GM04503 (cell line): ENCODE measurements at places on chromosomes 6 and 20.

DNA sequence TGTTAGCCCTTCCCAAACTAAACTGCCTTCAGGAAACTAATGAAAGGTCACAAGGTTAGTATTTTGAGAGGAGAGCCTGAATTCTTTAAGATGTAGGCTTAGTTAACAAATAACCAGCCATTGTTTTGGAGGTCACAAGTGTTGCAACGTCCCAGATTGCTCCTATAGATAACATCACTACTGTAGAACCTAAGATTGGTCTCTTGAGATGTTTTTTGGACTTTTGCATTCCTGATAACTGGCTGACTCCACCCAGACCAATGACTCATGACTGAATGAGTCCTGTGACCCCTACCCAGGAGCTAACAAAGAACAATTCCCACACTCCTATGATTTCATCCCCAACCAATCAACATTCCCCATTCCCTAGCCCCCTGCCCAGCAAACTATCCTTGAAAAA is 178.8 kb downstream of the SCP2D1 start:
- DNase-seq = no peak

- DNase-seq = no peak
These were observed 202.9 kb upstream of the JARID2 start for GRCh38 chr6:15042938-15043337.

- no peak for DNase-seq
These were observed 3.9 kb downstream of the PLCG1 start for GRCh38 chr20:41141153-41141815.

DNA sequence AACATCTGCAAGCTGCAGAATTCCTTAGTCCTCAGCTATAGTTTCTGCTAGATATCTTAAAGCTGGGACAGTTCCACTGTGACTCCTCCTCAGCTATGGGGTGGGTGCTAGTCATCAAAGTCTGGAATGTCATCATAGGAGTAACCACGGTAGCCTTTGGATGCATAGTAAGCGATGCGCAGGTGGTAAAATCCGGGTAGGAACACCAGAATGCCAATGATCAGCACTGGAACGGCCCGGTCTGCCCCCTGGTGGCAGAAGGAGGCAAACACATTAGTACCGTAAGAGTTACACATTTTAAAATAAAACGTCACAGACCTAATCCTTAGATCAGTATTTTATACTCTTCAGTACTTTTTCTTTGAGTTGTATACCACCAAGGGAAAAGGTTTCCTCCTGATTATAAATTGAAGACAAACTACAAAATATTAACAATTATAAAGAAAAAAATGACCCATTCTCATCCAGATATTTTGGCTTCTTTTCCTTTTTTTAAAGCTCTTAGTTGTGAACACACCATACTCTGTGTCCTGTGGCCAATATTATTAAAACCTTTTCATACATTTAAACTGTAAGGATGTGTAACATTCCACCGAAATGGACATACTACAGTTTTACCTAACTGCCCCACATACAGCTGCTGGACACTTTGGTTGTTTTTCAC is 18.9 kb downstream of the PCNA start:
- peak; percentile 8 for DNase-seq

- DNase-seq = peak; percentile 99
These were observed 206.0 kb upstream of the PREP start for GRCh38 chr6:105608711-105609374.

DNA sequence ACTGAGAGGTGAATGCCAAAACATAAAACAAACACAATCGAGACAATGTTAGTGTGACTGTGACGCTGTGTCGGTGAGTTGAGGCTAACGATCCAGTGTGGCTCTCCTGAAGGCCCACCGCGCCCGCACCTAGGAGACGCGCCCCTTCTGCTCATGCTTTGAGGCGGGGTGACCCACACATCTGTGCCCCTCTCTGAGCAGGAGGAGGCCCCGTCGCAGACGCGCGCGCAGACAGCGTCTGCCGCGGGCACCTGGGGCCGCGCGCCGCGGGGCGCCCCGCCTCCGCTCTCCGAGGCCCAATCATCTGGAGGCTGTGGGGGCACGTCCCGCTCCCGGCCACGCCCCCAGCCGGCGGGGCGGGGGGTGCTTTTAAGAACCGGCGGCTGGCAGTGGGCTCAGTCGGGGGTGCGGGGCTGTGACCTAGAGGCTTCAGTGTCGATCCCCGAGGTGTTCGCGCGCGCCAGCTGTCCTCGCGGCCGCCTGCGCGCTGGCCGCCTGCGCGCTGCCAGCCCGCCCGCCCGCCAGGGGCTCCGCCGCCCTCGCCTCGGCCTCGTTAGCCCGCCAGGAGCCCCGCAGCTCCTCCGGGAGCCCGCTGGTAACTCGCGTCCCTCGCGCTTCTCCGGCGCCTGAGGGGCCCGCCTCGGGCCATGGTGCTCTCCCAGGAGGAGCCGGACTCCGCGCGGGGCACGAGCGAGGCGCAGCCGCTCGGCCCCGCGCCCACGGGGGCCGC is at the start of gene SLC16A10:
SLC16A10 (plus strand) TSS at position 398 of the 730 bp plus-strand sequence; CDS start at position 648, 250 bp downstream.
- DNase-seq = no peak

DNA sequence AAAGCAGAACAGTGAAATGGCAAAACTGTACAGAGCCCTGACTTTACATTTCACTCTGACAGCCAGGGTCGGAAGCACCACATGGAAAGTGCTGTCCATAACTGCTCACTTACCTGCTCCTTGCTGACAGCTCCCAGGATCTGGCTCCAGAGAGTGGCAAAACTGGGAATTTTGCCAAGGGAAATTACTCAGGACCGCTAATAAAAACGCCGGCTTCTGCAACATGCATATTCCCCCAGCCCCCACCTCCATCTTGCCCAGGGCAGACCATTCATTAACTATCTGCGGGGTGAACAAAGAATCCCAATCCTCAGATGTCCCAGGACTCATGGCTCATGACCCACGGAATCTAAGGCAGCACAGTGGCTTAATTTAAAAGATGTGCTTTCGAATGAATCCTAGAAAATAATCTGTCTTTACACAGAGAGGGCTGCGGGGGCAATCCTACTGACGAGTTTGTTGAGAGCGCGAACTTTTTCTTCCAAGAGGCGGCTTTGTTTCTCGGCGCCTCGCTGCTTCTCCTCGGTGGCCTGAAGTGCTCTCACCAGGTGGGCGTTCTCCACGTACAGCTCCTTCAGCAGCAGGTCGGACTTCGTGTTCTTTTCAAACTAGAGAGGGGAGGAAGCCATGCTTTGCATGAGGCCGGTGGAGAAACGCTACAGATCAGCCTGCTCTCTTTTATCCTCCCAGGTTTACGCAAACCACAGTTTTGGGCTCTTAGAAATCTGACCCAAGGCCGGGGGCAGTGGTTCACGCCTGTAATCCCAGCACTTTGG is 45.8 kb downstream of the GINS1 start:
- no peak for DNase-seq

- DNase-seq = no peak
These were observed 99.8 kb downstream of the TFAP2A start for GRCh38 chr6:10315034-10315433.

GRCh38 chr6:16658348-16659034 is 102.8 kb downstream of the ATXN1 start:
- no peak for DNase-seq

GRCh38 chr20:38804682-38805501 is 605 bp upstream of the PPP1R16B start:
- no peak for DNase-seq

GRCh38 chr6:126477678-126478077 is 137.8 kb downstream of the CENPW start:
- no peak for DNase-seq

DNA sequence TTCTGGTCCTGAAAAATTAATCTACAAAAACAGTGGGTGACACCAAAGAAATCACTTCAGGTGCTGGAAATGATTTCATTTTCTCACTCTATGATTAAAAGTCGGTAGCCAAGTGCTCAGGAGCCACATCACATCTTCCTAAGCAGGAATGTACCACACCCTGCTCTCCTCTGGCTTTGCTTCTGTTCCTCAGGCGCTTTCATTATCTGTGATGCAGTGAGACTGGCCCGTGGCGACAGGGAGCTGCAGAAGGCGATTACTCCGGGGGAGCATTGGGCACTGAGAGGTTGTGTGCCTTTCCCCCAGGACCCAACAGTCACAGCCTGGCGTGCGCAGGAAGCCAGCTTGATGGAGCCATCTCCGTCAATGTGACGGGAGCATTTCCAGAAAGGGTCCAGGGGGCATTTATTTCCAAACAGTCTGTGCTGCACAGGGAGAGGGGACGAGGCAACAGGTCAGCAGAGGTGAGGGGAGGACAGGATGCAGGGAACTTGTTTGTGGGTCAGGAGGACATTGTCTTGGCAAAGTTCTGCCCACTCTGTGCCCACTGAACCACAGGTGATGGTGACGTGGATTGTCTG is 5.6 kb upstream of the ZNF831 start:
- DNase-seq = no peak

GRCh38 chr6:85556992-85557668 is 36.5 kb downstream of the SNX14 start:
- DNase-seq = no peak

- no peak for DNase-seq
These were observed 193.3 kb upstream of the HTR1E start for GRCh38 chr6:86744048-86744447.

DNA sequence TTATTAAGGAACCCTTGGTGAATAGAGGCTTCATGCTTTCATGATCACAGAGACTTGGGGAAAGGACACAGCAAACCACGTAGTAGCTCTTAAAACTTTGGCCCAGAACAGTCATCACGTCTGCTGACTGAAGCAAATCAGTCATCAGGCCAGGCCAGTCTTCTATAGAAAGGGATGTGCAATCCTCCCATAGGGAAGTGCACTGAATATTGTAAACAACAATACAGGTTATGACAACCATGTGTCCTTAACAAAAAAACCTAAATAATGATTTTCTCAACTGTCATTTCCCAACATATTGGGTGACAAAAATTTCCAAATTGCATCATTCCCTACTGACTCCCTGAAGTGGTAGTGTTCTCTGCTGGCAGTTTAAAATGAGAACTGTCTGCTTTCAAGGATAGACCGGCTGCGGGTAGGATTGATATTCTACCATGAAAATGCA is 388.2 kb upstream of the CITED2 start:
- no peak for DNase-seq

DNA sequence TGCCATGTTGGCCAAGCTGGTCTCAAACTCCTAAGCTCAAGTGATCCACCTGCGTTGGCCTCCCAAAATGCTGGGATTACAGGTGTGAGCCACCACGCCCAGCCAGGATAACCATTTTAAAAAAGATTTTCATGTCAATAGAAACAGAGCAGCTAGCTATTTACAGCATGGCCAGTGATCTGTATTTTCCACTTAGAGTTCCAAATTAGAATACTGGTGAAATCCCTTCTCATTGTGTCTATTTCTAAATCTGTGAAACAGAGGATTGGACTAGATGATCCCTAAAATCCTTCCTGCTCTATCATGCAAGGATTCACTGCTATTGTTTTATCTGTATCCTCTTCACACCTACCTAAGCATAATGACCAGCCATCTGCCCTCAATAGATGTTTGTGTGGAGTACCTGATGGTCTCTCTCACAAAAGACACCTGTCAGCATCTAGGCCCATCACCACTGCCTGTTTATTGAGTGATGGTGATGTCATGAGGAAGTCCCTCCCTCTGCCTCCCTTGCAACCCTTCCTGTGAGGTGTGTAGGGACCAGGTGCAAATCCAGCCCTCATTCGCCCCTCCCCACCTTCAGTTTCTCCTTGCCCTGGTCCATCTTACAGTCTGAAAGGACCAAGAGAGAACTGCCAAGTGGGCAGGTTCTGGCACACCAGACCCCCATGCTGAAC is 26.5 kb upstream of the SMIM29 start:
- no peak for DNase-seq

DNA sequence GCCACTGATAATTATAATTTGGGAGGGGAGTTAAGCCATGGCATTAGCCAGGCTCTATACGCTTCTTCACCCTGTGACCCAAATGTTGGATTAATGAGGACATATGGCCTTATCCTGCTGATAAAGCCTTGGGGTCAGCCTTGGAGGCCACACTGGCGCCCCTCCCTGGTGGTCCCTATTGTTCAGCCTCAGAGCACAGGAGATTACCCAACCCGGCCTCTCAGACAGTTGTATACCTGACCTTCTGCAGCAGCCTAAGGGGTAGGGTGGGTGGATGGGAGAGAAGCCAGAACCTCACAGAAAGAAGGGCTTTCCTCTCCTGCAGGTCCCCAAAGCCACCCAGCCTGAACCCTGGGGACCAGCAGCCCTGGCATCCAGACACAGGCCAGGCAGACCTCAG is 76.8 kb downstream of the LINC00237 start:
- no peak for DNase-seq

- no peak for DNase-seq
These were observed 60.4 kb downstream of the SCAND1 start for GRCh38 chr20:35893942-35894341.

GRCh38 chr6:125195526-125195925 is 42.0 kb downstream of the TPD52L1 start:
- DNase-seq = no peak

DNA sequence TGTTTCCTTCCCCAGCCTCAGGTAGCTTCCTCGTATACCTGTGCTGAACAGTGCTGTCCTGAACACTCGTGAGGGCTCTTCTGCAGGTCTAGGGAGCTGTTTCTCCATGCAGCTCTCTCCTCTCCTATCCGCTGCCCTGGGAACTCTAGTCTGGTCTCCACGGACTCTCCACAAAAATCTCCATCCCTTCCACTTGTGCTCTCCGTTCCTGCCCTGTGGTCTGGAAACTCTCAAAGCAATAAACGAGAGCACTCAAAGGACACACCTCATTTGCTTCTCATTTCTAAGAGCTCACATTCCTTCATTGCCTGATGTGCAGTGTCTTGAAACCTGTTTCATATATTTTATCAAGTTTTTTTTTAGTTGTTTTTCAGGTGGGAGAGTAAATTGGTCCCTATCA is 235.9 kb upstream of the RGS17 start:
- no peak for DNase-seq

GRCh38 chr6:155389130-155389529 is 66.5 kb downstream of the NOX3 start:
- DNase-seq = no peak

DNA sequence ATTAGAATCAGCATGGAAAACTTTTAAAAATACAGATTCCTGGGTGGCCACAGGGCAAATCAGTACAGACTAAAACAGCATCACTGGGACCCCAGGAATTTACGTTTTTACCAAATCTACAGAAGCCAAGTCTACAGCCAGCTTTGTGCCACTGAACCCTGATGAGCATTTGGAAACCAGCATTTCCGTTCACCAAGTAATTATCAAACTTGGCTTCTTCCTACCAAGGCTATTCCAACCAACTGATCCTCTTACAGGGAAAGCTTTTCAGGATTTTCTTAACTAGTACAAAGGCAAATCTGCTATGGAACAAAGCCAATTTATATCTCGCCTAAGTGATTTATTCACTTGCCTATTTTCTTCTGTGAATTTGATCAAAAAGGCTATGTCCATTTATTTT is 47.0 kb downstream of the PLAGL1 start:
- no peak for DNase-seq

GRCh38 chr6:97222903-97223302 is 60.1 kb downstream of the MMS22L start:
- DNase-seq = no peak

GRCh38 chr20:33415948-33416347 is 14.6 kb upstream of the CDK5RAP1 start:
- no peak for DNase-seq

DNA sequence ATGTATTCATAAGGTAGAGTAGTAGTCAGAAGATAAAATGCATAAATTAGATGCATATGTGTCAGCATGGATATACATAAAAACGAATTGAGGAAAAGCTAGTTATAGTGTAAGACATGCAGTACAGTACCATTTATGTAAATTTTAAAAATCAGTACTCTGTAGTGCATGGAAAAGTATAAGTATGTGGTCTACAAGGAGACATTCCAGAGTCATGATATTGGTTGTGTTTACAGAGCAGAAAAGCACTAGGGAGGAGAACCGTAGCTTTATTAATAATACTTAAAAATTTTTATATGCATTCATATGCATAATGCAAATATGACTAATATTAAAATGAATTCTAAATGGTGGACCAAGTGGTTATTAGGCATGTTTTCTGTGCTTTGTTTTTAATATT is 220.0 kb downstream of the ZFAND3 start:
- DNase-seq = no peak
